ENCODE measurements at places on chromosomes 1 and 21. TPM values are rescaled to one million over a fixed set of nuclear protein-coding genes. Genes with fewer than 3 reads are reported as not detected.

Gene SUCO
- 24.3 TPM for total RNA-seq

Gene FCRLB
- total RNA-seq, result 1.8 TPM

Gene SYCP1
- total RNA-seq, result not detected

Gene FCRL1
- not detected for total RNA-seq

Gene CATSPER4
- total RNA-seq, result not detected

Gene KMO
- not detected for total RNA-seq

Gene GUCA2A
- total RNA-seq, result not detected

Gene NBPF3
- total RNA-seq, result 13.9 TPM

Gene AUNIP
- 0.58 TPM for total RNA-seq

Gene OR2T35
- not detected for total RNA-seq

Gene LRRC8B
- 0.58 TPM for total RNA-seq

Gene RNF207
- total RNA-seq, result 8.2 TPM

Gene CELA2B
- not detected for total RNA-seq

Gene MATN1
- total RNA-seq, result under 0.01 TPM

Gene HORMAD1
- total RNA-seq, result not detected

Gene GJA8
- total RNA-seq, result not detected

Gene FCRL2
- total RNA-seq, result not detected

Gene FCRL5
- not detected for total RNA-seq

Gene ANKRD34A
- total RNA-seq, result 1.6 TPM

Gene TRIM63
- not detected for total RNA-seq

Gene ADORA3
- total RNA-seq, result not detected

Gene ATG4C
- total RNA-seq, result 5.8 TPM

Gene ETV3
- 9.2 TPM for total RNA-seq

Gene KRTAP21-1
- not detected for total RNA-seq

Gene CFHR4
- not detected for total RNA-seq

Gene FOXO6
- total RNA-seq, result 0.47 TPM

Gene KCNJ15
- not detected for total RNA-seq

Gene TNFRSF25
- 4.6 TPM for total RNA-seq

Gene SLC16A4
- 11.6 TPM for total RNA-seq

Gene MYBPH
- 0.93 TPM for total RNA-seq

Gene RAP1GAP
- 0.82 TPM for total RNA-seq

Gene BRDT
- total RNA-seq, result not detected

Gene FCGR2B
- not detected for total RNA-seq

Gene ELAPOR1
- total RNA-seq, result not detected

Gene MIXL1
- total RNA-seq, result not detected

Gene TATDN3
- total RNA-seq, result 11.9 TPM

Gene UBE2J2
- total RNA-seq, result 36.6 TPM

Gene ASPM
- total RNA-seq, result 2.9 TPM

Gene CYP4B1
- total RNA-seq, result not detected

Gene DESI2
- 45.2 TPM for total RNA-seq

Gene MFAP2
- 118 TPM for total RNA-seq

Gene LINGO4
- total RNA-seq, result not detected

Gene MYOG
- total RNA-seq, result 8.9 TPM

Gene RAB7B
- 11.0 TPM for total RNA-seq

Gene OR2L13
- not detected for total RNA-seq

Gene IQCC
- 0.94 TPM for total RNA-seq

Gene TCHH
- total RNA-seq, result not detected

Gene FAM229A
- total RNA-seq, result 7.4 TPM

Gene OR2T11
- not detected for total RNA-seq

Gene CSMD2
- total RNA-seq, result 0.58 TPM

Gene EDARADD
- not detected for total RNA-seq

All from pericardium fibroblast (primary cell).